ENCODE measurements at places on chromosomes 7 and 10.

DNA sequence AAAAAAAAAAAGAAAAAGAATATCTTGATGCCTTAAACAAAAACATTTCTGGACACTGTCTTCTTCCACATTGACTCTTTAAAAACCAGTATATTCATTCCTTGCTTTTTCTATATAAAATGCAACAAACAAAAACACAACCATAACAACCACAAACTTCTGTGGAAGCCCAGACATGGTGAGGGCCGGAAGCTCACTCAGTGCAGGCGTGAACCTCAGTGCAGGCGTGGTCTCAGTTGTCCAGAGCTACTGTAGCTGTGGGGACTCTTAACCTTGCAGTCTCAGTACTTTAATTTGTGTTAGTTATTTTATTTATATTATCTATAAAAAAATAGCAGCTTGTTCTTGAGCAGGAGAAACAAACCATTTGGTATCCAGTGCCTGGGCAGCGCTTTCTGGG lies 131.8 kb downstream of the DOCK1 start:
- DNase-seq, result no peak

GRCh38 chr10:101986624-101986971 lies 69.4 kb downstream of the ARMH3 start:
- no peak for DNase-seq

GRCh38 chr7:5214641-5215040 lies 24.6 kb downstream of the WIPI2 start:
- DNase-seq, result no peak

GRCh38 chr7:42065942-42066341 lies 171.1 kb downstream of the GLI3 start:
- no peak for DNase-seq

- DNase-seq, result no peak
Observed at GRCh38 chr7:44145479-44145968, 4.4 kb upstream of the MYL7 start.
